ENCODE measurements at places on chromosomes 2 and 18.

GRCh38 chr2:65231892-65232477 lies 4.4 kb downstream of the ACTR2 start:
- no peak for DNase-seq

GRCh38 chr2:54657664-54658083 lies 65.8 kb upstream of the EML6 start:
- no peak for DNase-seq

DNA sequence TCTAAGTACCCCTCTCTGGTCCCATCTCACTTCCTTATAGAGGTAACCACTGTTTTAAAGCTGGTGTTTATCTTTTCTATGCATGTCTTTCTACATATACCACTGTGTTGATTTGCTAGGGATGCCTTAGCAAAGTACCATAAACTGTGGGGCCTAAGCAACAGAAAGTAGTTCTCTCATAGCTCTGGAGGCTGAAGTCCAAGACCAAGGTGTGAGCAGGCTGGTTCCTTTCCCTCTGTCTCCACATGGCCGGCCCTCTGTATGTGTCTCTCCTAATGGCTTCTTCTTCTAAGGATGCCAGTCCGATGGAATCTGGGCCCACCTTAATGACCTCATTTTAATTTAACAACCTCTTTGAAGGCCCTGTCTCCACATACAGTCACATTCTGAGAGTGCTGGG lies 40.8 kb upstream of the ROCK2 start:
- no peak for DNase-seq

GRCh38 chr2:186256540-186256939 lies 229.5 kb upstream of the ZC3H15 start:
- DNase-seq = no peak

- no peak for DNase-seq
Observed at GRCh38 chr2:100940766-100941645, 61.1 kb upstream of the RPL31 start.

GRCh38 chr2:182717816-182718215 lies 1.8 kb downstream of the DNAJC10 start:
- no peak for DNase-seq

- peak; percentile 43 for DNase-seq
Observed at GRCh38 chr2:157173740-157174184, 83.7 kb upstream of the GALNT5 start.

GRCh38 chr2:190170673-190171072 lies 108.1 kb upstream of the MSTN start:
- no peak for DNase-seq

GRCh38 chr2:17735864-17736263 lies 17.7 kb downstream of the SMC6 start:
- no peak for DNase-seq

GRCh38 chr2:152089238-152089637 lies 9.6 kb downstream of the CACNB4 start:
- DNase-seq = no peak

GRCh38 chr18:916562-916961 lies 11.9 kb downstream of the ADCYAP1 start:
- no peak for DNase-seq

GRCh38 chr18:2894841-2895370 lies 48.1 kb downstream of the EMILIN2 start:
- DNase-seq = no peak

- DNase-seq = no peak
Observed at GRCh38 chr18:40841467-40841866, 1113.6 kb upstream of the PIK3C3 start.

DNA sequence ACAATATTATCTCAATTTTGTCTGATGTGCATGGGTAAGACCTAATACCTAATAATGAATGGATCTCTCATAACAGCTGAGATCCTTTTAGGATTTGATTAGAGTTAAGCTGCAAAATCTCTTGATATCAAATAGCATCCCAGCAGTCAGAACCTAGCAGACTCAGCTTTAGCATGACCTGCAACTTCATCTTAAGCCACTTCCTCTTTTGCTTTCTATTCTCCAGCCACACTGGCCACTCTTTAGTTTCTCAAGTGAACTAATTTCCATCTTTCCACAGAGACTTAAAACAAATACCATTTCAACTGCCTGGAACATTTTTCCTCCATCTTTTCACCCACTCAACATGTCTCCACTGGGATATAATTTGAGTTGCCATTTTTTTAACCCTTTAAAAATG lies 1251.6 kb upstream of the ZEB2 start:
- DNase-seq = no peak

- DNase-seq = no peak
Observed at GRCh38 chr2:31349160-31349559, 65.4 kb downstream of the XDH start.

DNA sequence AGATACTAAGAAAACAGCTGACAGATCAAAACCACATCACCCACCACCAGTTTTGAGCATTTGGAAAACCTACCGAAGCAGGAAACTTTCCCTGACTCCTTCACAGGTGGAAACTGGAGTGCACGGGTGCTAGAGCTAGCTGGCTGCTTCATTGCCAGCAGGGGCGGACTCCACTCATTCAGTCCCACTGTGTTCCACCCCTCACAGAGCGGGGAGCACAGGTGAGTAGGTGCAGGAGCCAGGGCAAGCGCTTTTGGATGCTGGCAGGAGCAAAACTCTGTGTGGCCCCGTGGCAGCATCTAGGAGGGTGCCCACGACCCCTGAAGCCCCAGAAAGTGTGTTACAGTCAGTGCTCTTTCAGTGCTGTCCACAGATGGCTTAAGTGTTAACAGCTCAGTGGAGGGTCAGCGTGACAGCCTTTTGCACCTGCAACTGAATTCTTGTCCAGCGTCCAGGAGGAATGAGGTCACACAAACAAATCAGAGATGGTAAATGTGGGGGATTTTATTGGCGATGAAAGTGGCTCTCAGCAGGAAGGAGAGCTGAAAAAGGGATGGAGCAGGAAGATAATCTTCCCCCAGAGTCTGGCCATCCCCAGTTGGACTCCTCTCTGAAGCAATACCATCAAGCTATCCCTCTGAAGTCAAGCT lies 71.1 kb downstream of the TMEM163 start:
- DNase-seq = no peak

DNA sequence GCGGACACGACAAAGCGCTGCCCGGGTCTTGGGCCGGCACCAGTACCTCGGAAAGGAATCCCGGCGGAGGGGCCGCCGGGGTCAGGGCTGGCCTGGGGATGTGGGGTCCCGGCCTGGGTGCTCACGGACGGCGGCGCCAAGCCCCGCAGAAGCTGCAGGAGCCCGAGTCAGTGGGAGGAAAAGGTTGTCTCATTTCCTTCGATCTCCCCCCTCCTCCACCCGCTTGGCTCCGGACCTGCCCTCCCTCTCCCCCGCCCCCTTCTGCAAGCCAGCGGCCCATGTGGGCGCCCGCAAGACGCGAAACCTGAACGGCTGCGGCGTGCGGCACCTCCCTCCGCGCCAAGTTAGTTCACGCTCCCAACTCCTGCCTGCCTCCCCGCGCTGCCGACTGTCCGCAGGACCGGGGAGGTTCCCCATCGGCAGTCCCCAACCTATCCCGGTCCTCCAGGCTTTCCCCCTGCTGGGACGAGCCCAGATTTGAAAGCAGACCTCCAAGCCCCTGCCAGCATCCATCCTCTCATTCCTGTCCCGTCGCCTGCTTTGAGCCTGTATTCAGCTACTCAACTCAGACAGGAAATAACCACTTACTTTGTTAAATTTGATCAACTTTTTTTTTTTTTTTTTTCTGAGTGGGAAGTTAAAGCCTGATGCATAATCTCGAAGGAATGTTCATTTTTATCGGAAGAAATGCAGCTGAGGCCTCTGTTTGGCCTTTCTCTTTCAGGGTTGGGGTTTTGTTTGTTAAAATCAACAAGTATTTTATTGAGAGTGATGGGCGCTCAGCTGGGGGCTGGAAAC lies at the start of gene EVA1A:
Gene EVA1A, minus strand, starts transcription at position 172 of the 798 bp plus-strand sequence. CDS start 42,799 bp downstream, outside the sequence.
- peak; percentile 88 for DNase-seq

DNA sequence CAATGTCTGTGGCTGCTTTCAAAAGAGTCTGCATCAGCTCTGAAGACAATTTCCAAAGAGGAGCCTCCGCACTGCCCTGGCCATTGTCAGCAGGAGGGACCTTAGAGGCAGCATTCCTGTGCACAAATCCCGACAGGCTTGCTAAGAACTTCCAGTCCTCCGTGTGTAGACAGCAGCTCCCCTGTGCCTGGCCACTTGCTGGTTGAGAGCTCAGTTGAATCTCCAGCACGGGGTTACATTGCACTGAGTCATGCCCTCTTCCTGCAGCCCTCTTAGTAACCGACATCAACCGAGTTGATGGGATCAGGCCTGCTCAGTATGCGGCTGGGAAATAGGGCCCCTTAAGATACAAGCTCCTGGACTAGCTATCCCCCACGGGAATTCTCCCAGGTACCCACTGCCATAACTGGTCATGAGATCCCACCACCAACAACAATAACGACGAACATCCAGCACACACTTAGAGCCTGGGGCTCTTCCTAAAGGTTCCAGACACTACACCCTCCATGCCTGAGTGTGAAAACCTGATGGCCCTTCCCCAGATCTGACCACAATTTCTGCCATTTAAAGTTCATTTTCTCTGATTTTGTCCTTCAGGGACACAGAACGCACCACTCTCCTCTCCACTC lies 12.0 kb downstream of the ATP6V1B1 start:
- no peak for DNase-seq

GRCh38 chr18:8821531-8821930 lies 116.2 kb downstream of the MTCL1 start:
- DNase-seq = no peak

DNA sequence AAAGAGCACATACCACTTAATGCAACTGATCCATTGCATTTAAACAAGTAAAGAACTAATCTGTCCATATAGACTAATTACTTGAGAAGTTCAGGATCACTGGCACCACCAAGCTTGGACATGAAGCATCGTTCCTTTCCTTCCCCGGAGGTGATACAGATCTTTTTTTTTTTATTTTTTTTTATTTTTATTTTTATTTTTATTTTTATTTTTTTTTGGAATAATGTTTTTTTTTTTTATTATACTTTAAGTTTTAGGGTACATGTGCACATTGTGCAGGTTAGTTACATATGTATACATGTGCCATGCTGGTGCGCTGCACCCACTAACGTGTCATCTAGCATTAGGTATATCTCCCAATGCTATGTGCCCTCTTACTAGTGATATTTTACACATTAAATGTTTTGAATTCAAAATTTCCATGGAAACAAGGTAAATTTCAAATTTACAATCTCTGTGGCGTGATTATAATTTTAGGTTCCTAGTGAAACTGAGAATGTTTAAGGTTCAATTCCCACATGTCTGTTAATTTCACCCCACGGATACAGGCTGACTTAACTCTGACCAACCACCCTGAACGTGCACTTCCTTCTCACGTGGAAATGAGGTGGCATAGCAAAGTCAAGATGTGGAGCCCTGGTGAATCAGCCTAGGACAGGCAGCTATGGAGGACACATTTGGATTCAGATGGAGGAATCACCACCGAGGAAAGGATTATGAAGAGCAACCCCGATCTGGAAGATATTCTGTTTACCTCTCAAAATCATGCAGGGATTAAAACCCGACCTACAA lies 101.6 kb upstream of the THOC1 start:
- no peak for DNase-seq

DNA sequence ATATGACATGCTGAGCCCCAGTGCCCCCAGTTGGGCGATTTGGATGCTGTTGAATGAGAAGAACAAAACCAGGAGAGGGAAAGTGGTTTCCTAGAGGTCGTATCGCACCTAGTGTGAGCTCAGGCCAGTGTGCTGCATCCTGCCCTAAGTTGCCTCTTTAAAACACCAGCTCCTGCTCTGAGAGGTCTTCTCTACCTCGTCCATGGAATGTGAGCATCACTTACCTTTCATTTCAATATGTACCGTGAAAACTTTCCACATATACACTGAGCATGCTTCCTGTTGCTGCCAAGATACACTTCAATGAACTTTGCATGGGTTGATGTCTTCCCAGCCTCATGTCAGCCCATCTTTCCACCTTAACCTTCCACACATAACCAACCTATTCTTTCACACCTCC lies 55.6 kb downstream of the MYT1L start:
- DNase-seq = no peak

GRCh38 chr2:60858897-60859311 lies 22.5 kb upstream of the REL start:
- DNase-seq = no peak

GRCh38 chr18:25275412-25276001 lies 76.5 kb downstream of the ZNF521 start:
- peak; percentile 74 for DNase-seq

GRCh38 chr2:102761763-102762162 lies at the start of gene TMEM182:
TMEM182 (plus strand) TSS chr2:102762031; CDS start chr2:102762218, 187 bp downstream.
- no peak for DNase-seq

DNA sequence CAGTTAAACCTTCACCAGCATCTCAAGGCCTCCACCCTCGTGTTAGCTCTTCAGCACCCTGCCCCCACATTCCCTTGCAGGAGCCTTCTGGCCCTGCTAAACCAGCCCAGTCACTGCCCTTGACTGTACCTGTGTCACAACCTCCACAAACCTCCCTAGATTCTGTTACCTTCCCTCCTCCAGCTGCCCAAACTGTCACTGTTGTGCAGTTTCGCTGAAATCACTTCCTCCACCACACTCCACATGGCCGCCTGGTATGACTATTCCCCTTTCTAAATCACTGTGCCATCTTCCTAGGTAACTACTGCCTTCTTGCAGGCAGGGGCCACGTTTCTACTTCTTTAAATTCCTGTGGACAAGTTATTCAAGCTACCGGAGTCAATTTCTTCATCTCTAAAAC lies 160.2 kb downstream of the GALNT14 start:
- DNase-seq = no peak

- no peak for DNase-seq
Observed at GRCh38 chr18:48729404-48729803, 190.6 kb downstream of the CTIF start.

- no peak for DNase-seq
Observed at GRCh38 chr2:173101687-173102086, 26.0 kb downstream of the MAP3K20 start.

DNA sequence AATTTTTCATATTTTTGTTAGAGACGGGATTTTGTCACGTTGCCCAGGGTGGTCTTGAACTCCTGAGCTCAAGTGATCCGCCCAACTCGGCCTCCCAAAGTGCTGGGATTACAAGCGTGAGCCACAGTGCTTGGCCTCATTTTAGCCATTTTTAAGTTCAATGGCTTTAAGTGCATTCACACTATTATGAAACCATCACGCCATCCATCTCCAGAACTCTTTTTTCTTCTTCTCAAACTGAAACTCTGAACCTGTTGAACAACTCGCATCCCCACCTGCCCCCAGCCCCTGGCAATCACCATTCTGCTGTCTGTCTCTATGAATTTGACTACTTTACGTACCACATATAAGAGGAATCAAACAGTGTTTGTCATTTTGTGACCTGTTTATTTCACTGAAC lies 31.3 kb upstream of the ASB18 start:
- no peak for DNase-seq

- peak; percentile 83 for DNase-seq
Observed at GRCh38 chr2:64859312-64860212, 129.6 kb upstream of the SLC1A4 start.

DNA sequence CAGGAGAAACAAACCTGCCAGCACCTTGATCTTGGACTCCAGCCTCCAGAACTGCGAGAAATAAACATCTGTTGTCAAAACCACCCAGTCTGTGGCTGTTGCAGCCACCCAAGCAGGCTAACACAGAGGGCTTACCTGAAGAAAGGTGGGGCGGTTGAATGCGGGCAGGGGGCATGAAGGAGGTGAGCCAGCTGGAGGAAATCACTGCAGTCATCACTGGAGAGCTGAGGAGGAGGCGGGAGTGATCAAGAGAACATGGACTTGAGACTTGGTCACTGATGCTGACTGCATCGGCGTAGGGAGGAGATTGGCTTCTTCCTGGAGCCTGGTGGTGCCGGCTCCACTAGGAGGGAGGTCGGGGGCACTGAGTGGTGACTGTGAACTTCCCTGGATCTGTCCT lies 14.6 kb upstream of the ARMC9 start:
- DNase-seq = no peak

All from right hindlimb (tissue), 1 donor.